ENCODE measurements at places on chromosomes 4 and X.
A peak's percentile ranks its signal among the peaks of the same experiment; 100 is the strongest.

DNA sequence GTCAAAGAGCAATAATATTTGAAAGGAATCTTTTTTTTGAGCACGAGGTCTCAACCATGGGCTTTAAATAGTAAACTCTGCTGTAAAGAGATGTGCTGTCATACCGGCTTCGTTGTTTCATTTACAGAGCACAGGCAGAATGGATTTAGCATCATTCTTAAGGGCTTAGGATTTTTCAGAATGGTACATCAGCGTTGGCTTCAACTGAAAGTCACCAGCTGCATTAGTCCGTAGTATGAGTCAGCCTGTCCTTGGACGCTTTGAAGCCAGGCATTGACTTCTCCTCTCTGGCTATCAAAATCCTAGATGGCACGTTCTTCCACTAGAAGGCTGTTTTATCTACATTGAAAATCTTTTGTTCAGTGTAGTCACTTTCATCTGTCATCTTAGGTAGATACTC, 23.6 kb downstream of the COX18 start:
- peaks cover 2% of the 10 kb centered on the region for H3K36me3 ChIP-seq
- H3K4me3 ChIP-seq = no peak overlapping the region
- no peak for DNase-seq
- H3K27me3 ChIP-seq = no peaks in the 10 kb centered on the region

DNA sequence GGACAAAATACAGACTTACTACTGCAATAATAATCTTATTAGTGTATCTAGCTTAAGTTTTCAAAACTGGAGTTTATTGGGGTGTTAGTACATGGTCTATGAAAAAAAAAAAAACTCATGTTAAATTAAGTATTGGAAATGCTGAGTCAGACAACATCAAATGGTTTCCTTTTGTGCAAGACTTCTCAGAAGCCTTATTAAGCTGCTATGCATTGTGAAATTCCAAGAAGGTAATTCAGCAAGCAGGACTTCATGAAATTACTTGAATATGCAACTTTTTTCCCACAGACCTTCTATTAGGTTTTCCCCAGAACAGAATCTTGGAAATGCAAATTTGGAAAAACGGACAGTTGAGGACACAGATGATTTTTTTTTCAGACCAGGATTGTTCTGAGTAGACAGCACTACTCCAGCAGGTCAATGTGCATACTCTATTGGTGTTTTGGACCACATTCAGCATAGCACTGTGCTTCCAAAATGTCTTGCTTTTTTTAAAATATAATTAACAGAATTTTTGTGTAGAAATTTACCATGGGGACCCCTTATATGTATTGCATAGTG, 568.8 kb upstream of the TENM3 start:
- peaks cover 13% of the 10 kb centered on the region for H3K4me1 ChIP-seq
- DNase-seq = no peak
- H3K4me3 ChIP-seq = no peak overlapping the region
- H3K27me3 ChIP-seq = no peaks in the 10 kb centered on the region
- no peak overlapping the region for H3K27ac ChIP-seq

DNA sequence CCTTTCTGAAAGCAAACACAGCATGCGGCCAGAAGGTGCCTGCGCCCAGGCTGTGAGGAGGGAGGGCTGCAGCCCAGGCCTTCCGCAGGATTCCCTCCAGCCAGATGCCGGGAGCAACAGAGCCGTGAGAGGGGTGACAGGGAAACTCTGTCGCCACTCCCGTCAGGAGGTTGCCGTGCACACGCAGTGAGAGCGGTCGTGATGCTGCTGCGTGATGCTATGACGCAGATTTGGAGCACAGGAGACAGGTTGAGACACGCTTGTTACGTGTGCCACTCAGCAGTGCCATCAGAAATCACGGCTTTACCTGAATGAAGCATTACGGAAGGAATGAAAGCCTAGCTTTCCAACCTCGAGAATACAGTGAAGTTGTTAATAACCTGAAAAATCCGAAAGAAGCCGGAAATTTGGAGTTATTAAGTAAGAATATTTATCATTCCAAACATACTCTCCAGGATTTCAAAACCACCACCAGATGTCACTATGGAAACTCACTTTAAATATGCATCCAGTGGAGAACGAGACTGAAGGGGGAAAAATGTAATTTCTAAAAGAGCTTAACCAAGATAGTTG, 54.4 kb downstream of the FAT1 start:
- H3K36me3 ChIP-seq = peaks cover 17% of the 10 kb centered on the region
- peak overlapping the region; percentile 40 for H3K4me3 ChIP-seq
- peaks cover 67% of the 10 kb centered on the region for H3K4me1 ChIP-seq
- peak overlapping the region; percentile 87 for H3K27ac ChIP-seq
- DNase-seq = no peak

GRCh38 chrX:74890676-74891430, 34.4 kb downstream of the NEXMIF start:
- no peak for DNase-seq
- H3K4me1 ChIP-seq = no peaks in the 10 kb centered on the region
- H3K4me3 ChIP-seq = no peak overlapping the region
- H3K27ac ChIP-seq = no peak overlapping the region
- peaks cover 1% of the 10 kb centered on the region for H3K36me3 ChIP-seq
- no peaks in the 10 kb centered on the region for H3K27me3 ChIP-seq

- no peaks in the 10 kb centered on the region for H3K36me3 ChIP-seq
- H3K4me1 ChIP-seq = peaks cover 9% of the 10 kb centered on the region
- no peaks in the 10 kb centered on the region for H3K27me3 ChIP-seq
Measured at GRCh38 chr4:124325690-124326089, 386.8 kb downstream of the ANKRD50 start.

DNA sequence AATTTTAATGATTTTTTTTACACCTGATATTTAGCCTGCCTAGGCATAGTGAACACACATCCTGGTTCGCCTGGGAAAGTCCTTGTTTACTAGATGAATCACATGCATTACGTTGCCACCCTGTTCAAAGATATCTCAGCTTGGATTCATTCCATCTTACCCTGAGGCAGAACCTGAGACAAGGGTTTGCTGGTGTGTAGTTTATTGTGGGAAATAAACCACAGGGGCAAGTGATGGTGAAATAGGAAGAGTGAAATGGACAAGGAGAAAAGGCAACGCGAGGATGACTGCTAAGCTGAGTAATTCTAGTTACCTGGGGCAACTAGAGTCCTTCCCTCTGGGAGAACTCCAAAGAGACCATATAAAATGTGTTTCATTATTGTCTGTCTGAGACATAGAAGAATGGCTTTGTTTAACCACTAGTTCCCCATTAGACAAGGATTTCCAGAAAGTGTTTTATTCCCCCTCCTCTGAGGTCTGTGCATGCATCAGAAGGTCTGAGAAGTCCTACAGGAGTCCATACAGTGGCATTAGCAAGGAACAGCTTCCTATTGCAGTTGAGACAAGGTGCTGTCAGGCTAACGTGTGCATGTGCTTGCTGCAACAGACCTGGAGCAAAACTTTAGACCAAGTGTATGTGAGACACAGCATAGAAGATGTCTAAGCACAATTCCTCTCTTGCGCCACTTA, 797.3 kb upstream of the FRG1 start:
- H3K4me3 ChIP-seq = no peak overlapping the region
- no peaks in the 10 kb centered on the region for H3K36me3 ChIP-seq
- no peak for DNase-seq
- H3K4me1 ChIP-seq = no peaks in the 10 kb centered on the region
- H3K27ac ChIP-seq = no peak overlapping the region
- peaks cover 6% of the 10 kb centered on the region for H3K27me3 ChIP-seq

DNA sequence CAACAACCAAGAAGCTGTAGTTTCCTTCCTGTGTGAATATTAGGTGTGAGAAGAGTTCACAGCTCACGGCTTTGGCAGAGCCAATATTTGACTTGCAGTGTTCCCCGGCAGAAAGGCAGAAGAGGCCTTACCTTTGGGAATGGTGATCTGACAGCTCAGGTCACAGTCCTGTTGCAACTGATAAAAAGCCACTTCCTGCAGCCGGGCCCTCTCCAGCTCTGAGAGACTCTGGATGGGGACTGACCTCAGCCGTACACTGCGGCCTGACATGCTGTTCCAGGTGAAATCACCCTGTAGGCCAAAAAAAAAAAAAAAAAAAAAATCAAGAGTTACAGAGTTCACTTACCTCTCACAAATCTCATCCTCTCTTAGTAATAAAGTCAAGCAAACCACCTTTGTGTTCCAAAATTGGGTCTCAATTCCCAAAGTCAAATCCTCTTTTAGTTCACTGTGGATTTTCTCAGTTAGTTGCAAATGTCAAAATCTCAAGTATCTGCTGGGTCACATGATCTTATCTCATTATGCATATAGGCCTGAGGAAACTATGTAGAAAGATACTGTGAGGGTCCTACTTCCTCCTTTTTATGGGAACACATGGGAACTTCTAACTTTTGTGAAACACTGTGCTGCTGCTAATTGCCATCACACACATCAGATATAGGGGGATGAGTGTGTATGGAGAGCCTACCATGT, 38.6 kb upstream of the AMELX start:
- no peaks in the 10 kb centered on the region for H3K4me1 ChIP-seq
- no peaks in the 10 kb centered on the region for H3K27me3 ChIP-seq
- no peak overlapping the region for H3K4me3 ChIP-seq
- peaks cover 3% of the 10 kb centered on the region for H3K36me3 ChIP-seq

GRCh38 chrX:131841496-131842437, 181.3 kb upstream of the STK26 start:
- H3K4me3 ChIP-seq = peak overlapping the region; percentile 31
- H3K4me1 ChIP-seq = peaks cover 8% of the 10 kb centered on the region
- H3K27ac ChIP-seq = no peak overlapping the region
- no peaks in the 10 kb centered on the region for H3K36me3 ChIP-seq

DNA sequence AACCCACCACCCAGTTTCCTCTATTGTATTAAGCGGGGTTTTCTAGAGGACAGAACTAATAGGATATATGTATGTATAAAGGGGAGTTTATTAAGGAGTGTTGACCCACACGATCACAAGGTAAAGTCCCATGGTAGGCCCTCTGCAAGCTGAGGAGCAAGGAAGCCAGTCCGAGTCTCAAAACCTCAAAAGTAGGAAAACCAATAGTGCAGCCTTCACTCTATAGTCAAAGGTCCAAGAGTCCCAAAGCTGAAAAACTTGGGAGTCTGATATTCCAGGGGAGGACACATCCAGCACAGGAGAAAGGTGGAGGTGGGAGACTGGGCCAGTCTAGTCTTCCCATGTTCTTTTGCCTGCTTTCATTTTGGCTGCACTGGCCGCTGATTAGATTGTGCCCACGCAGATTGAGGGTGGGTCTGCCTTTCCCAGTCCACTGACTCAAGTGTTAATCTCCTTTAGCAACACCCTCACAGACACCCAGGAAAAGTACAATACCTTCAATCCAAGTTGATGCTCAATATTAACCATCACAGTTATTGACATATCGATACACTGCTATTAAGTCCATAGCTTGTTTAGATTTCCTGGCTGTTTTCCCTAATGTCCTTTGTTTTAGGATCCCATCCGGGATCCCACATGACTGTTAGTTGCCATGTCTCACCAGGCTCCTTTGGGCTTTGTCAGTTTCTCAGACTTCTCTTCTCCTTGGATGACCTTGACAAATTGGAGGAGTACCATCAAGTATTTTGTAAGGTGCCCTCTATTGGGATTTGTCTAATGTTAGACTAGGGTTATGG, 12.2 kb downstream of the UCHL1 start:
- H3K27me3 ChIP-seq = no peaks in the 10 kb centered on the region
- peak overlapping the region; percentile 41 for H3K27ac ChIP-seq
- H3K4me1 ChIP-seq = no peaks in the 10 kb centered on the region
- no peak overlapping the region for H3K4me3 ChIP-seq
- peaks cover 38% of the 10 kb centered on the region for H3K36me3 ChIP-seq

- no peaks in the 10 kb centered on the region for H3K36me3 ChIP-seq
- no peak overlapping the region for H3K4me3 ChIP-seq
- H3K27me3 ChIP-seq = peaks cover 9% of the 10 kb centered on the region
- H3K27ac ChIP-seq = no peak overlapping the region
- DNase-seq = no peak
Measured at GRCh38 chrX:121036137-121036536, 11.3 kb upstream of the GLUD2 start.

GRCh38 chr4:184896868-184897715, 71.3 kb upstream of the ACSL1 start:
- DNase-seq = no peak
- H3K27ac ChIP-seq = no peak overlapping the region
- H3K4me1 ChIP-seq = no peaks in the 10 kb centered on the region
- peaks cover 13% of the 10 kb centered on the region for H3K27me3 ChIP-seq
- H3K36me3 ChIP-seq = peaks cover 4% of the 10 kb centered on the region

DNA sequence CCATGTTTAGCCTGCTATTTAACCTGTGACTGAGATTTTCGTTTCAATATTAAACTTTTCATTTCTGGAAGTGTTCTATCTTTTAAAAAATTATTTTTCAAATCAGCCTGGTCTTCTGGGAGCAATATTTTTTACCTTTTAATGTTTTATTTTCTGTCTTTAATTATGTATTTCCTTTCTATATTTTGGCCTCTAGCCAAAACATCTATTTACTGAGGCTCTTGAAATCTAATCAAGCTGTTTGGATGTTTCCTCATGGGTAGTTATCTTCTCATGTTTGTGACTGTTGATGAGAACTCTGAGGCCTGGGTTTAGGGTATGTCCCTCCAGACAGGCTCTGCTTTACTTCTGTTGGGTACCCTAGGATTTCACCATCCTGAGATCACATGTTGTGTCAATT, 10.3 kb upstream of the SLC10A4 start:
- no peak for DNase-seq
- H3K27ac ChIP-seq = no peak overlapping the region
- H3K27me3 ChIP-seq = peaks cover 11% of the 10 kb centered on the region
- peaks cover 11% of the 10 kb centered on the region for H3K4me1 ChIP-seq

DNA sequence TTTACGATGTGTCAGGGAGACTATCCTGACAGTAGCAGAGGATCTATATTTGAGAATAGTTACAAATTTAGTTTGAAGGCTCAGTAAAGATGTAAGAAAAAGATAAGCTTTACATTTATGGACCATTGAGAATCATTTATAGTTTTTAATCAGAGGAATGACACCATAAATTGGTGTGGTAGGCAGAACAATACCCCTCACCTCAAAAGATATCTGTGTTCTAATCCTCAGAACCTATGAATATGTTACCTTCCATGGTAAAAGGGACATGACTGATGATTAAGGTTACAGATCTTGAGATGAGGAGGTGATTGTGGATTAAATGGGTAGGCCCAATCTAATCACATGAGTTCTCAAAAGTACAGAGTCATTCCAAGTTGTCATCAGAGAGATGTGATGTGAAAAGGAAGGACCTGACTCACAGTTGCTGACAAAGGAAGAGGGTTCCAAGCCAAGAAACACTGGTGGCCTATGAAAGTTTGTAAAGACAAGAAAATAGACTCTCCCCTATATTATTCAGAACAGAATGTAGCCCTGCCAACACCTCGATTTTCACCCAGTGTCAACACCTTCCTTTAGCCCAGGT, 27.0 kb downstream of the EREG start:
- no peaks in the 10 kb centered on the region for H3K36me3 ChIP-seq
- H3K27ac ChIP-seq = no peak overlapping the region
- H3K27me3 ChIP-seq = peaks cover 12% of the 10 kb centered on the region
- H3K4me1 ChIP-seq = no peaks in the 10 kb centered on the region

Measured in chondrocyte (in vitro differentiated cells).